ENCODE measurements at places on chromosomes 16 and 17. TPM values are rescaled to one million over a fixed set of nuclear protein-coding genes. Genes with fewer than 3 reads are reported as not detected.

DNA sequence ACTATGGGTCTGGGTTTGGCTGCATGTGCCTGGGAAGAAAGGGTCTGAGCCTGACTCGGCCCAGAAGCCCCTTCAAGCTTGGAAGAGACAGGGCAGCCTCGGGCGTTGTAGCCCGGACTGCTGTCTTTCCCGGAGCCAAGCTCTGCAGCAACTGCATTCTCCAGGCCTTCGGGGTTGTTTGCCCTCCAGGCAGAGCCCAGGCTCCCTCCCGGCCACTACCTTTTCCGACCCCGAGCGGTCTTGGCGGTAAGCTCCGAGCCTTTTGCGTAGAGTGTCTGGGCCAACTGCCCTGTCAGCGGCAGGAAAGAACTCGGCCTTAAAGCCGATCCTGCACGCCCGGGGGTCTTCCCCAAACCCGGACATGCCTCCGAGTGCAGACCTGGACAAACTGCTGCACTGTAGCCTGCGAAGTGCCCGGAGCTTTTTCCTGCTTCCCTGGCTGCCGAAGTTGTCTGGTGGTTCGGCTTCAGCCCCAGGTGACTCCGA lies 1.3 kb downstream of the LHX1 start:
- no peak for DNase-seq

- DNase-seq, result no peak
Observed at GRCh38 chr16:11060364-11060763, 116.0 kb downstream of the CLEC16A start.

- no peak for DNase-seq
Observed at GRCh38 chr17:61221181-61221580, 178.5 kb upstream of the TBX2 start.

GRCh38 chr17:67800495-67800928 lies 24.8 kb upstream of the BPTF start:
- peak; percentile 75 for DNase-seq

- no peak for DNase-seq
Observed at GRCh38 chr17:69363488-69364210, 36.7 kb upstream of the ABCA5 start.

- no peak for DNase-seq
Observed at GRCh38 chr16:85126394-85126704, 14.1 kb upstream of the CIBAR2 start.

- DNase-seq, result no peak
Observed at GRCh38 chr17:52515927-52516326, 357.4 kb upstream of the CA10 start.

DNA sequence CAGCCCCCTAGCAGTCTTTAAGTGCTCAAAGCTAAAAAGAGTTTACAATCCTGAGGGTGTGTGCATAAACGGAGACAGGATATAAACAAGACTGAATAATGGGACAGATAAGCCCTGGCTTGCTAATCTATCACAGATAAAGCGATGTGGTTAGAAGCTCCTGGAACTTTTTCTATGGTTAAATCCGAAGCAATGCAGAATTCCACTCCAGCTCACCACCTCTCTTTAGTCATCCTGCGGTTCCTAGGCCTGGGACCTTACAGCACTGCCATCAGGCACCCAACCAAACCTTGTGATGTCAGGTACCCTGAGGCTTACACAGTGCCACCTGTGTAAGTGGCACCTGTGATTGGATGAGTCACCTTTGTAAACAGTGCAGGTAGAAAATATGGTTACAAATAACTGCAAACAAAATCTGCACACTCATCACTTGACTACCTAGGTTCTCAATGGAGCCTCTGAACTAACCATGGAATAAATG lies 31.5 kb upstream of the B4GALNT2 start:
- peak; percentile 86 for DNase-seq

GRCh38 chr17:4327606-4328005 lies 38.9 kb downstream of the UBE2G1 start:
- peak; percentile 83 for DNase-seq

GRCh38 chr16:61936522-61936921 lies 99.7 kb downstream of the CDH8 start:
- no peak for DNase-seq

- peak; percentile 28 for DNase-seq
Observed at GRCh38 chr17:5758651-5759050, 174.3 kb upstream of the NLRP1 start.

- no peak for DNase-seq
Observed at GRCh38 chr17:3897731-3898130, 4.9 kb upstream of the CAMKK1 start.

GRCh38 chr16:69537706-69538080 lies 28.1 kb upstream of the NFAT5 start:
- no peak for DNase-seq

GRCh38 chr16:17321824-17322223 lies 148.9 kb downstream of the XYLT1 start:
- no peak for DNase-seq

DNA sequence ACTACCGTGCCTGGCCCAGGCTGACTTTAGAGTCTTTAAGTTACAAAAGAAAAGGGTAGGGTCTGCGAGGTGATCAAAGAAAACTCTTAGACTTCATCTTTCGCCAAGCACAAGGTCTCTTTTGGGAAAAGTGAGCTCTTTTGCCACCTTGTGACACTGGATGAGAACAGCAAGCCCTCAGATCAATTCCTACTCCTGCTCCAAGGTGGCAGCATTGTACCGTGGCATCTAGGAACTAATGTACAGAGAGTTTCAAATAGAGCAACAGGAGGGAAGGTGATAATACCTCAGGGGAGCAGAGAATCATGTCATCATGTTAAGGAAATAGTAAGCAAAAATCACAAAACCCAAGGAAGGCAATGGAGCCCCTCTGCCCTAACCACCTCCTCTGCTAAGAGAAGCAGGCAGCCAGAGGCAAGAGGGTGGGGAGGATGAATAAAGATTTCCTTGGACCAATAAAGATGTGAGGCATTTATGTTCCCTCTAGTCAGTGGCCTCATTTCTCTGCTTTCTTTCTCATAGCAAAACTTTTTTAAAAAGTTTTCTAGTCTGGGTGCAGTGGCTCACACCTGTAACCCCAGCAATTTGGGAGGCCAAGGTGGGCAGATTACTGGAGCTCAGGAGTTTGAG lies 2.1 kb upstream of the C17orf78 start:
- DNase-seq, result peak; percentile 87

- no peak for DNase-seq
Observed at GRCh38 chr17:36598951-36599401, 2.4 kb upstream of the MRM1 start.

DNA sequence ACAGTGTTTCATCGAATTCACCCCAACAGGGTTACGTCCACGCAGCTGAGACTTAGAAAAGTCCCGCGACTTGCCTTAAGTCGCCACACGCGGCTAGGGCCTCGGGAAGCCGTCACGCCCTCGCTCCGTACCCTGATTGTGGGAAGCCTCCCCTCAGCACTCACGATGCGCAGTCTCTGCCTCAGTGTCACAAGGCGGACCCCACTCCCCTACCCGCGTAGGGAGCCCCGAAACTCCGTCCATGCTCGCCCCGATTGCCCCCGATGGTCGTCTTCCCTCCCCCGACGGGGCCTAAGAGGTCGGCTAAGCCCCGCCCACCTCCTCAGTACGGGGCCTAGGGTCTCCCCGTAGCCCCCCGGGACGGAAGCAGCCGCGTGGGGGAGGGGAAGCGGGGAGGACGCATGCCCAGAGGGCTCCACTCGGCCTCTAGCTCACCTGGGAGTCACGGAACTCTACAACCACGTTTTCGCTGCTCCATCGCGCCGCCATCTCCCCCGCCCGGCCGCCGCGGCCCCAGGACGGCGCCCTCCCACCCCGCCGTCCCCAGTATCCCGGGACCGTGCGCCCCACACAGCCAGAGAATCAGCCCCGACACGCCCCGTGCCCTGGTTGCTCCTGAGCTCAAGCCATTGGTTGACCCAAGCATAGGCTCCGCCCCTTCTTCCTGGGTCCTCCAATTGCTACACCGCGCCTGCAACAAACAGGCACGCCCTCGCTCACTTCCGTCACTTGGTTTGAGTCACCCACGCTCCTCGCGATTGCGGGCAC lies at the start of gene WDR59:
Gene WDR59 (minus strand): TSS at position 595 of the 768 bp plus-strand sequence. CDS start 106 bp downstream, at position 489.
- peak; percentile 99 for DNase-seq

DNA sequence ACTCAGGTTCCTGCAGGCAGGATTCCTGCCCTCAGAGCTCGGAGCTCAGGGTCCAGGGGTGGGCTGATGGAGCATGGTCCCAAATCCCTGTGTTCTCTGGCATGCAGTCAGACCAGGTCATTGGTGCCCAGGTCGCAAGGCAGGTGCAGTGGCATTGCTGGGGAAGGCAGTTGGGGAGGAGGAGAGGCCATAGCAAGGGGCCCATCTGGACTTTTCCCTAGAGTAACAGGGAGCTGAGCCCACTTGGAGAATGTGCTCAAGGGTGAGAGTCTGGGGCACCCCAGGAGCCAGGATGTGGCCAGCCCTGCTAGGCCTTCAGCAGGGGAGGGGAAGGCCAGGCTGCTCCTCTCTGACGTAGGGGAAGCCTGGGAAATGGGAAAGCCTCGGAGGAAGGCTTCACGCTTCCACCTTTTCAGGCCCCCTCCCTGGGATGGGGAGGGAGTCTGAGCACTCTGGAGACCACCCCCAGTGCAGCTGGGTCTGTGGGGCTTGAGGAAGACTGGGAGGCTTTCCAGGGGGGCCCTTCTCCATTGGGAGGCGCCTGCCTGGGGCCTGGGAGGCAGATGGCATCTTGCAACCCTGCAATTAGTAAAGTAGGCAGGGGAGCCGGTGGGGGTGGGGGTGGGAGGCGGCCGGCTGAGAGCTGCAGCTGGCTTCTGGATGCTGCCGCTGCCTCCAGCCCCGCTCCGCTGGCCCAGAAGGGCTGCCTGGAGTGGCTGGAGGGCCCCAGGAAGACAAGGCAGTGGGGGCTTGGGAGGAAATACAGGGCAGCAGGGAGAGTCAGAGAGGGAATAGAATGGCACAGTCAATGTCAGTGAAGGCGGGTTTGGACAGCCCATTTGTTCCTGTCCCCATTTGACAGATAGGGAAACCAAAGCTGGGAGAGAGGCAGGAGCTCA lies 21.1 kb upstream of the DOK4 start:
- DNase-seq, result no peak

DNA sequence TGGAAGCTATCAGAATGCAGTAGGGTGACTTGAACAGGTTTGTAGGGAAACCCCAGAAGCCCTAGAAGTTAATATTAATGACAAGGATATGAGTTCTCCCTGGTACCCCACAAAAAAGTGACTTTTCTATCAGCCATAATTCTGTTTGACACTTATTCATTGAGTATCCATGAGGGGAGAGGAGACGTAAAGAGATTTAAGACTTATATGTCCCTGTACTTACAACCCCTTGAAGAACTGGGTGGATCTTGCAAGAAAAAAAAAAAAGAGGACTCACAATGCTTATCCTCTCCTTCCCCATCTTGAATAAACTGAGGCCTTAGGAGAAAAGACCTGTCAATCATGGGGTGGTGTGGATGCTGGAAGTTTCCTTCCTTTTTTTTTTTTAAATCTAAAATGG lies 203.5 kb downstream of the CBLN1 start:
- DNase-seq, result no peak

DNA sequence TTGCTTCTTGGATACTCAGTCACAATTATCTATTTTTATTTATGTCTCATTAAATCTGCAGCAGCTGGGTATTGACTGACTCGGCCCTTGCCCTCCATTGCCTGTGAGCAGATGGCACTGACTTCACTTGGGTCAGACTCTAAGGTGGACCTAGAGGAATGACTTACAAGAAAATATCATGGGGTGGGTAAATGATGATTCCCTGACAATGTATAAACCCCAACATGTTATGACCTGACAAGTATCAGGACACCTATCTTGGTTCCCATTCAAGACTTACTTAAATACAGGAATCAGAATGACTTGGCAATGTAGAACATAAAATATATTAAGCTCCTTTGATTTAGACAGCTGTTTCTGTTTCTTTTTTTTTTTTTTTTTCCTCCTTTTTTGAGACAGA lies 953.5 kb downstream of the CDH11 start:
- DNase-seq, result no peak

GRCh38 chr17:18184143-18185031 lies 759 bp downstream of the ALKBH5 start:
- peak; percentile 55 for DNase-seq

GRCh38 chr17:47603830-47604597 lies 45.7 kb upstream of the KPNB1 start:
- DNase-seq, result no peak

DNA sequence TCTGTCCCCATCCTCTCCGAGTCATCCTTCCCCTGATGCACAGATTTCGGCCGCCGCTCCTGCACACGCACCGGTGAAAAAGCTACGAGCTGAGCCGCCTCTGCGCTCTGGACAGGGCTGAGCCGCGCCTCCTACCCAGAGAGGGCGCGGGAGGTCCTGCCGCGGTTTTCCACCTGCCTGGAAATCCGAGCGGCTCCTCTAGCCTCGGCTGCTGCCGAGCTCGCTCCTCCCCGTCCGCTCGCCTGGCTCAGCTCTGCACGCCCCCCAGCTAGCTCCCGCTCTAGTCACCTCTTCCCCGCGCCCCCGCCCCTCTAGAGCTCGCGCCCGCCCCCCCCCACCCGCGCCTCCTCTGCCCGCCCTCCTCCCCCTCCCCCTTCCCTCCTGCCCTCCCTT lies 198 bp upstream of the SHISA9 start:
- no peak for DNase-seq

- DNase-seq, result no peak
Observed at GRCh38 chr17:64515419-64515818, 8.6 kb downstream of the CEP95 start.

DNA sequence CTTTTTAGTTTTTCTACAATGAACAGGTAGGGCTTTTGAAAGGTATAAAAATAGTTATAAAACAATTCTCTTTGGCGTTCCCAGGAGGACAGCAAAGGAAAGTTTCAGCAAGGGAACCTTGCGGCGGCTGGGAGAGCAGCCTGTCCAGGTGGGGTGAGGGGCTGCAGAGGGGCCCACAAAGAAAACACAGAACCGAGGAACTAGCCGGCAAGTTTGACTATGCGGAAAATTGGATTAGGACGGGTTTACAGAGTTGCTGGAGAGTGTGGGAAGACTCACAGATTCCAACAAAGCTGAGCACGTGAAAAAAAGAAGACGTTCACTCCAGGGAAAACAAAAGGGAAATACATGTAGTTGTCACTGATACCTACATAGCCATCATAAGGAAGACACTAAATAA lies 40.2 kb upstream of the METTL16 start:
- no peak for DNase-seq

DNA sequence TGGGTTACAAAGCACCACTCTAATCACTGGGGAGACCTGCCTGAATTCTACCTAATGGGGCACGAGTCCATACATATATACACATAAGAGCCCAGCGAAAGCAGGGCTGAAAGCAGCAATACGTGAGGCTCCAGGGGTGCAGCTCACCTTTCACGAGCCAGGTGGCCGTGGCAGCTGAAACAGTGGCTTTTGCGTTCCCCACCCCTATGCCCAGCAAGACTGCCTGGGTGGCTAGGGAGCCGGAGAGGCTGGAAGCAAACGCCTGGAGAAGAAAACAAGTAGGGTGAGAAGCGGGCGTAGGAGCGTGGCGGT lies 618 bp downstream of the RUSF1 start:
- DNase-seq, result no peak

LGALS9B gene
- not detected for polyA plus RNA-seq

SLC7A5 gene
- 87.9 TPM for polyA plus RNA-seq

CACNG5 gene
- not detected for polyA plus RNA-seq

EVI2B gene
- 0.17 TPM for polyA plus RNA-seq

FA2H gene
- polyA plus RNA-seq, result not detected

SOX8 gene
- 0.26 TPM for polyA plus RNA-seq

KRT33A gene
- not detected for polyA plus RNA-seq

RFWD3 gene
- 16.7 TPM for polyA plus RNA-seq

CCL18 gene
- polyA plus RNA-seq, result not detected

C16orf96 gene
- polyA plus RNA-seq, result not detected

CRHR1 gene
- polyA plus RNA-seq, result not detected

ARL17B gene
- polyA plus RNA-seq, result 6.5 TPM

KIF2B gene
- not detected for polyA plus RNA-seq

CDK5R1 gene
- 0.67 TPM for polyA plus RNA-seq

ACE gene
- polyA plus RNA-seq, result 3.5 TPM
